ENCODE measurements at places on chromosomes 12 and 14. TPM values are rescaled to one million over a fixed set of nuclear protein-coding genes. Genes with fewer than 3 reads are reported as not detected.

The KCNK10 gene
- not detected for total RNA-seq

The PAX9 gene
- 14.9 TPM for total RNA-seq

The DDX54 gene
- 309 TPM for total RNA-seq

The P2RX4 gene
- 19.4 TPM for total RNA-seq

The DTX1 gene
- not detected for total RNA-seq

The RESF1 gene
- total RNA-seq, result 9.4 TPM

The SIX6 gene
- not detected for total RNA-seq

GRCh38 chr12:2457933-2458414 is 336.8 kb upstream of the FKBP4 start:
- DNase-seq, result no peak

- DNase-seq, result no peak
Observed at GRCh38 chr12:53113951-53114350, 10.7 kb downstream of the SOAT2 start.

DNA sequence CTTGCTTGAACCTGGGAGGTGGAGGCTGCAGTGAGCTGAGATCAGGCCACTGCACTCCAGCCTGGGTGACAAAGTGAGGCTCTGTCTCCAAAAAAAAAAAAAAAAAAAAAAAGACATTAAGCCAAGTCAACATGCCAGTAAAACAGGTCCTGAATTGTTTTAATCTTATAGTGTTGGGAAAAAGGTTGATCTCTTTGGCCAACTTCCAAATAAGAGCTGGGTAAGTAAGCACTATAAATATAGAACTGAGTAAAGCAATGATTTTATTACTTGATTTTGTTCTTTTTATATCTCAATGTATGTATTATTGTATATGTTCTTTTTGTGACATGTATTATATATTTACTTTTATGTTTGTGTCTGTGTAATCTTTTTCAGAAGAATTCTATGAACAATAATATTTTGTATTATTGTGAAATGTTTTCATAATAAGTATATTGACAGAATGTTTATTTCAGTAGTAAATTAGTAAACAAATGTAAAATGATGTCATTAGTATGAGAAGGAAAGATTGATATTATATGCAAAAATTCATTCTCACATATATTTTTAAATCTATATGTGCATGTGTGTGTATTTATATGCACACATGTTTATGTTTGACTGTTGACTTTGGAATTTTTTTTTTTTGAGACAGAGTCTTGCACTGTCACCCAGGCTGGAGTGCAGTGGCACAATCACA is 9.6 kb upstream of the AKAP6 start:
- peak; percentile 84 for DNase-seq

GRCh38 chr12:34600592-34601462 is 578.5 kb downstream of the ALG10 start:
- DNase-seq, result no peak

DNA sequence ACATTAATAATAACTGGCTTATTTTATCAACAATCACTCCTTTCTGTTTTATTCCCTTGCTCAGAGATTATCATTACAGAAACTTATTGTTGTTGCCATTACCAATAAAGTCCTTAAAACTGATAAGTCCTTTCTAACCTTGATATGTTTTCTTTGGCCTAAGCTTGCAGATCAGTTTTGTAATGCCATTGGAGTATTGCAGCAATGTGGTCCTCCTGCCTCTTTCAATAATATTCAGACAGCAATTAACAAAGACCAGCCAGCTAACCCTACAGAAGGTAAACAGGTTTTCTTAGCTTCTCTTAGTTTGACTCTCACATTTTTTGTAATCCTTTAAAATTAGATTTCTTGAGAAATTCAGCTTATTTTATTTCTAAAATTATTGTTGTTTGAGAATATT is 3.9 kb downstream of the MED21 start:
- DNase-seq, result no peak

DNA sequence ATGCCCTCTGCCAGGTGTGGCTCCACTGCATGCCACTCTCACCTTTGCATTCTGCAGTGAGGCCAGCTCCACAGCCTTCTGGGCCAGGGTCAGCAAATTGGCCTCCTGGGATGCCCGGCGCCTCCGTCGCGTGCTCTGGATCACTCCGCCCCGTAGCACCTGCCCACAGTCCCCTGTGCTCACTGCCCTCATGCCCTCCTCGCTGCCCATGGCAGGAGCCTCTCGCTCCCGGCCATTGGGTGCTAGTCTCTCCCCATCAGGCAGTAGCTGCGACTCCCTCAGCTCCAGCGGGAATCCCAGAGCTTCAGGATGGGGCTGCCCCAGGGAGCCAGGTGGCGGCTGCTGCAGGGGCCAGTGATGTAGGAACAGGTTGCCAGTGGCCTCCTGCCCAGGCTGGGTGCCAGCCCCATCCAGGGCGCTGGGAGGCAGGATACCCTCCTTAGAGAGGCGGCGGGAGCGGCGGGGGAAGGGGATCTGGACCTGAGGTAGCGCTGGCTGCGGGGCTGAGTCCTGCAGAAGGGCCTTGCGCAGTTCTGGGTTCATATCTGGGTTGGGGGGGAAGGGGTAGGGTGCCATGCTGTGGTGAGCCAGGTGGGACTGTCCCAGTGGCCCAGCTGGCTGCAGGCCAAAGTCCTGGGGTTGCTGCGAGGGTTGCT is 24.5 kb upstream of the PNMA1 start:
- no peak for DNase-seq

DNA sequence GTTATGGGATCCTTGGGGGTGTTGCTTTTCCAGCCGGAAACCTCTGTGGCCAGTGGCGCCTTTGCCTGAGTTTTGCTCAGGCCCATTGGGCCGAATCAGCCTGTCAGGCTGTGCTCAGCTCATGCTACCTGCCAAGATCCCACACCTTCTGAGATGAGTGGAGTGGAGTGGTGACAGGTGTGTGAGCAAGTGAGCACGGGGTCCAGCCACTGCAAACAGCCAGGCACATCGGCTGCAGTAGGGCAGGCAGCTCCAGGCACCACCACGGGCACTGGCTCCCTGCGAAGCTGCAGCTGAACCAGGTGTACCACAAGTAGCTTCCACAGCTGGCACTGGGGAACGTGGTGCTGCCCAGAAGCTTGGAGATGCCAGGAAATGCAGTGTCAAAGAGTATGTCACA is 21.1 kb upstream of the WDR89 start:
- no peak for DNase-seq

DNA sequence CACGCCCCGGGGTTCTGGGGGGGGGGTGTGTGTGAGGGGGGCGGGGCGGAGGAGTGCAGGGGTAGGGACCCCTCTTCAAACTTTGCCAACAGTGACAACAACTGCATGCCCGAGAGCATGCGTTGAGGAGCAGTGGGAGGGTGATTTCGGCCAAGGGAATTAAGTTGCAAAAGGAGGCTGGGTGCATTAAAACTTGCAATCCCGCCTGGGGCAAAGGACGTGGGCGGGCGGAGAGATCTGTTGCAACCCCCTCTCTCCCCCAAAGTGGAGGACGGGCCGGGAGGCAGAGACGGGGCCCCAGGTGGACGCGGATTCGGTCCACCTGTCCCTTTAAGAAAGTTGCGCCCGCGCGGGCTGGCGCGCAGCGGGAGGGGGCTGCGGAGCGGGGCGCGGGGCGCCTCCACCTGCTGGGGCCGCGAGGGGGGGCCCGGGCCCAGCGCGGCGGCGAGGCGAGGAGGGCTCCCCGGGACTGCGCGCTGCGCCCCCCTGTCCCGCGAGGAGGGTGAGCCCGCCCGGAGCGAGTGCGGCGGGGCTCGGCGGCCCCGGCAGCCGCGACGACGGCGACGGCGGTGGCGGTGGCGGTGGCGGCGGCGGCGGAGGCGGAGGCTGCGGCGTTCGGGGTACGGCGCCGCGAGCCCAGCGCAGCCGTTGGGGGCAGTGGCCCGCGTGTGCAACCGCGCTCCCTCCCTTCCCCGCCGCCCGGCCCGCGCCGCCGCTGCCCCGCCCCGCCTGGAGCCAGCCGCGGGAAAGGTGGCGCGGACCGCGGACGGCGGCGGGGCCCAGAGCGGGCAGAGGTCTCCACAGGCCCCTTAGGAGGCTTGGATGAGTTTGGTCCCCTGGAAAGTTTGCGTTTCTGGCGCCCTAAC is 530 bp upstream of the FOXN4 start:
- no peak for DNase-seq

DNA sequence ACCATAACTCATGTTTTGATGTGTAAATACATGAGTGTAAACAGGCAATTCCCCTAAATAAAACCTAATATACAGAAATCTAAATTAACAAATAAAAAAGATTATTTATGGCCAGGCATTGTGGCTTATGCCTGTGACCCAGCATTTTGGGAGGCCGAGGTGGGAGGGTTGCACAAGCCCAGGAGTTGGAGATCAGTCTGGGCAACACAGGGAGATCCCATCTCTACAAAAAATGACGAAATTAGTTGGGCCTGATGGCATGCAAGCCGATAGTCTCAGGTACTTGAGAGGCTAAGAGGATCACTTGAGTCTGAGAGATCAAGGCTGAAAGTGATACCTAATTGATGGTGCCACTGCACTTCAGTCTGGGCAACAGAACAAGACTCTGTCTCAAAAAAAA is 48.7 kb downstream of the BCAT1 start:
- no peak for DNase-seq

GRCh38 chr12:7006639-7007038 is 11.6 kb downstream of the LPCAT3 start:
- no peak for DNase-seq

DNA sequence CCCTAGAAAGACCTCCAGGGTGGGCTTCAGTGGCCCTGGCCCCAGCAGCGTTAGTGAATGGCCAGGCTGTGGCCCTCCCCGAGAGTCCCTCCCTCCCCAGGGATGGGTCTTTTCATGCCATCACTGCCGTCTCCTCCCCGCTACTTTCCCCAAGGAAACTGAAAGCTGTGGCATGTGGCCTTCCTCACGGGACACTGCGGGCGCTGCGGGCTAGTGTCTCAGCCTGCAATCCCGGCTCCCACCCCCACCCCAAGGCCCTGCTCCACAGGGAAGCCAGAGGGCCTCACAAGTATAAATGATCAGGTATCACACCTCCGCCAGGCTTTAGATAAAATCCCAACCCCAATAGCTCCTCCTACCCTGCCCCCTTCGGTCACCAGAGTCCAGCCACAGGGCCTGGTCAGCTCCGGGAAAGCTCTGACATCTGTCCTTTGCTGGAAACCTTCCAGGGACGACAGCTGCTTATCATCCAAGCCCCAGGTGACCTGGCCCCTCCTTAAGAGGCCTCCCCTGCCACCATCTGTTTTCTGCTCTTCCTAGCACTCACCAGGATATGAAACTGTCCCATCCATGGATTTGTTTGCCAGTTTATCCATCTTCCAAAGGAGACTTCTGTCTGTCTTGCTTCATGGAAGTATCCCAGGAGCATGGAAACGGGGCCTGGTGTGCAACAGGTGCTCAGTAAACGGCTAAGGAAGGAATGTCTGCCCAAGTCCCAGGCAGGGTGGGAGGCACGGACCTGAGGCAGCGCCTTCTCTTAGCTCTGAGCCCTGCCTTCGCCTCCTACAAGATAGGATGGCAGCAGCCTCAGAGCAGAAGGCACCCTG is 31.6 kb downstream of the CCDC85C start:
- no peak for DNase-seq
